Right hindlimb (tissue), 1 donor: ENCODE measurements at places on chromosomes 11 and 22.

GRCh38 chr11:727859-728748 lies 19.2 kb upstream of the TALDO1 start:
- peak; percentile 79 for DNase-seq

GRCh38 chr22:46176508-46177003 lies 26.2 kb downstream of the PPARA start:
- no peak for DNase-seq

DNA sequence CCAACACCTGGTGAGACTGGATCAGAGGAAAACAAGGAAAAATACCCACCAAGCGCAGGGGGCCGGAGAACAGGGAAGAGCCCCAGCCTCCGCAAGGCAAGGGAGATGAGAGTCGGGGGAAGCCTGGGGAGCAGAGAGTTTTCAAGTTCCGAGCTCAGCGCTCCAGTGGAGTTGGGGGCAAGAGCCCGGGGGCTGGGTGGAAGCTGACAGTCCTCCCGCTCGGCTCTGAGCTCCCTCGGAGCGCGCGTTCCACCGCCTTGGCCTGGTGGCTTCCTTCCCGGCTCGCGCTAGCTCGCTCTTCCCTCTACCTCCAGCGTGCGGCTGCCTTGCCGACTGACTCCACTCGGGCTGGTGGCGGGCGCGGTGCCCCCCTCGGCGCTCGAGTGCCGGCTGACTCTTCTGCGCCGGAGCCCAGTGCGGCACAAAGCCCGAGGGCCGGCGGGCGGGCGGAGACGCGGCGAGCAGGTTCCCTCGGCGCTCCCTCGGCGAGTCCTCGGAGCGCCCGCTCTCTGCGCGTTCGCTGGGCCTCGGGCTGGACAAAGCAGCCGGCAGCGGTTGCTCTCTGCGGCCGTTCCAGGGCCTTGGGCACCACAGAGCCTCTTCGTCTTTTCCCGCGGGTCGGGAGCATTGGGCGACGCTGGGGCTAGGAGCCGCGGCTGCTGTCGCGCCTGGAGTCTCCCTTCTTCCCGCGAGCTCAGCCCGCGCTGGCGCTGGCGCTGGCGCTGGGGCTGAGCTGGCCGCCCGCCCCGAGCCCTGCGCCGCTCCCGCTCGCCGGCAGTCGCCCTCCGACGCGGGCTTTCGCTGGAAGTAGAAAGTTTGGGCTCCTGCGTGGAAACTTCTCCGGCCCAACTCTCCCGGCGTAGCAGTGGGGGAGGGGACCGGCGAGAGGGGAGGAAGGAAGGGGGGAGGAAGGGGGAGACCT lies 1.0 kb downstream of the PAX6 start:
- DNase-seq: peak; percentile 65

- no peak for DNase-seq
These were observed 9.6 kb downstream of the CERK start for GRCh38 chr22:46728470-46728869.

DNA sequence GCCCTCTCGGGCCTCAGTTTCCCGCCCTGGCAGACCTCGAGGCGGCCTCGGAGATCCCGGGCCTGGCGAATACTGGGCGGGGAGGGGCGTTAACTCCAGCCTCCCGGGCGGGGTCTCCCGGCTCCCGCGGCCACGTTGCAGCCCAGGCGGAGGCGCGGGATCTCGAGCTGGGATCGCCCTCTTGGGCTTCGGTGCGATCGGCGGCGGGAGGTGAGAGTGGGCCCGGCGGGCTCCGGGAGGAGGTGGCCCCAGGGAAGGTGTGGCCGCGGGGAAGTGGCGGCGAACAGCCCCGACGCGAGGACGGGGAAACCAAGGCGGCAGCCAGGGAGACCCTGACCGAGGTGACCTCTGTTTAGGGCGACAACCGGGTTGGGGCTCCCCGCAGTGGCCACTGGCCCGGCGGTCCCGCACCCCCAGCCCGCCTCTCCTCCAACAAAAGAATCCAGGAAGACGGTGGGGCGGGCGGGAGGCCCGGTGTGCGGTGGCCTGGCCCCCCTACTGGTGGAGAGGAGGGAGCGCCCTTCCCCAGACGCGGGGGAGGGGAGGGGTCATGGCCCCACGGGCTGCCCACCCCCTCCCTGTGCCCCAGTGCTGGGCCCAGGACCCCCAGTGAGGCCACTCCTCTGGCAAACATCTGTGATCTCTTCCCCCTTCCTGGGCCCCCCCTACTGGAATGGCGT lies at the start of gene PHETA2:
PHETA2 (plus strand) TSS at position 117 of the 680 bp plus-strand sequence. CDS start 3,046 bp downstream, outside the sequence.
- DNase-seq: peak; percentile 80

DNA sequence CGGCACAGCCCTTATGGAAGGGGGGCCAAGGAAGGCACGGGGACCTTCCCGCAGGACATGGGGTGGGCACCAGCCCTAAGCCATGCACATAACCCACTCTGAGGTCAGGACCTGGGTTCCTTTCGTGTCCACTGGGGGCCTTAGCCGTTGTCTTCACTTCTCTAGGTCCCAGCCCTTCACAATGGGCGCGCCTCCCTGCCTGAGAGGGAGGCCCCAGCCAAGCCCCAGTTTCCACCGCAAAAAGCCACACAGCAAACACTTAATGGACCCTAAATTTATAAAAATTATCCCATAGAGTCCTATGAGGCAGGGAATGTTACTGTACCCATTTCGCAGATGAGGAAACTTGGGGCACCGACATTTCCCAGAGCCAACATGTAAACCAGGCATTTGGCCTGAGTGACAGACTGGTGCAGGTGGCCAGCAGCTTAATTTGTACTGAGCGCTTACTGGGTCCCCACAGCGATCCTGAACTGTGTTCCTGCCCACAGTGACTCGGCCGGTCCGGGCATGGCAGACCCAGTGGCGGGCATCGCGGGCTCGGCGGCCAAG lies 1.2 kb downstream of the GAS2L1 start:
- DNase-seq: peak; percentile 39

- no peak for DNase-seq
These were observed 1.1 kb upstream of the CLTCL1 start for GRCh38 chr22:19292458-19293230.

- DNase-seq: no peak
These were observed 111.7 kb downstream of the MYO18B start for GRCh38 chr22:25853501-25854284.

GRCh38 chr11:36417154-36417553 lies 92.9 kb downstream of the TRAF6 start:
- no peak for DNase-seq

- DNase-seq: no peak
These were observed 14.0 kb downstream of the GALNT18 start for GRCh38 chr11:11607772-11608171.

GRCh38 chr22:46064966-46065666 lies 85.2 kb upstream of the PPARA start:
- DNase-seq: peak; percentile 14

GRCh38 chr11:108224911-108225786 lies 2.3 kb downstream of the ATM start:
- DNase-seq: no peak

DNA sequence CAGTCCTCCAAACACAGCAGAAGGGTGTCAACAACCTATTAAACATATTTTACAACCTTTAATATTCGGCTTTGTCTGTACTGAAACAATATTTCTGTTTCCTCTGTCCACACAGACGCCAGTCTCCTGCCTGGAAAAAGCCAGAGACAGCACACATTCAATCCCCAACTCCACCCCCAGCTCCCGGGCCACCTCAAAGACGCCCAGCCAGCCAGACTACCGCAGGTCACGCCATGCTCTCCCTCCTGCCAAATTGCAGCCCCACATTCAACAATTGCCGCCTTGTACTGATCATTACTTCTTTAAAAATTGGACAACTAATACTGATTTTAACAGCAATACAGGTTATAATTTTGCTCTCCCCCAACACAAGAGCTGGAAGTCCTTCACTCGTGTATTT lies 1.2 kb downstream of the SERGEF start:
- no peak for DNase-seq

DNA sequence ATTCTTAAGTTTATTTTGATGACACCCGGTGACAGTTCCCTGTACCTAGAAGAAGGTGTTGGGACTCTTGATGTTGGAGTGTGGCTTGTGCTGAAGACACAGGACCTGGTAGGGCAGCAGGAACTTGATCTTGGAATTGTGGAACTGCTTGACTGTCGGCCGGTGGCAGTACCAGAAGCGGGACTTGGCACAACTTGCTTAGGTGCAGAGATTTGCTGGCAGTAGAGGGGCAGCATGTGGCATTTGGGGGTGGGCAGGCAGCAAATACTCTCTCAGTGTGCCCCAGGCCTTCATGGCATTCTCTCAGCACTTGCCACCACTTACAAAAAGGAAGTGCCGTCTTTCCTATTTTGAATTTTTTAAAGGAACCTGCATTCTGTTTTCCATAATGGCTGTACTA lies 3.6 kb downstream of the PEX26 start:
- no peak for DNase-seq

DNA sequence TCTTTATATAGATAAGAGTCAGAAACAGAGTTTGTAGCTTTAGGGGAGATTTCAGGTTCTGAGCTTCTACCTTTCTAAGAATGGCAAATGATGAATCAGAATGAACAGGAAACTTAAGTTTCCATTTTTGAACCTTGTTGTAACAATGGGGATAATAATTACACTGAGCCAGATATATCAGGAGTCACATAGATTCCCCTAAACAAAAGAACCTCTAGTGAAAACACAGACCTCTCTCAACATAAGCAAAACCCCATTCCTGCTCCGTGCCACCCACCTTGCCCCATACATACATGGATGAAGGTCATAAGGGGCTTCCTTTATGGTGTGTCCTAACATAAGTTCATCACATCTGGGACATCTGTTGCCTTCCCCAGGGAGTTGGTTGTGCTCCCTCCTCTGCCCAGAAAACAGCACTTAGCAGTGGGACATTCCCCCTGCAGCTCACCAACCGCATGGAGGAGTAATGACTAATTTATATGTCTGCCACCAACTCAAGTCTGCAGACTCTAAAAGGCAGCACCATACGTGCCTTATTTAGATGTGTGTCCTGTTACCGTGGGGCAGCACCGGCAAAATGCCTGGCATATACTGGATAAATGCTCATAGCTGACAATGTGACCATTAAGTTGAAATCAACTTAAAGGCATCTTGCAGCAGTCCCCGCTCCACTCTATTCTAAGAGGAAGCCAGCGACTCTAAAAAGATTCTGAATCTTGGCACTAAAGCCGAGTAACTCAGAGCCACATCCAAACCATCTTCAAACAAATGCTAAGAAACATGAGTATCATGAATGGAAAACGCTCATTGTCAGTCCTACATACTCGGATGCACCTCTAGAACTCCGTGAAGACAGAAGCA lies 8.0 kb downstream of the JAML start:
- DNase-seq: no peak

- DNase-seq: no peak
These were observed at the start of gene UPK3A for GRCh38 chr22:45284705-45285262. TSS of gene UPK3A (plus strand) at chr22:45284949. CDS start at chr22:45285014, 65 bp downstream.

- no peak for DNase-seq
These were observed 63.4 kb downstream of the NRXN2 start for GRCh38 chr11:64659417-64660144.

- no peak for DNase-seq
These were observed 43.0 kb downstream of the BTG4 start for GRCh38 chr11:111469200-111469599.

GRCh38 chr11:77506857-77507256 lies 33.0 kb upstream of the PAK1 start:
- DNase-seq: no peak

- no peak for DNase-seq
These were observed 33.7 kb downstream of the GNB1L start for GRCh38 chr22:19820880-19821522.

DNA sequence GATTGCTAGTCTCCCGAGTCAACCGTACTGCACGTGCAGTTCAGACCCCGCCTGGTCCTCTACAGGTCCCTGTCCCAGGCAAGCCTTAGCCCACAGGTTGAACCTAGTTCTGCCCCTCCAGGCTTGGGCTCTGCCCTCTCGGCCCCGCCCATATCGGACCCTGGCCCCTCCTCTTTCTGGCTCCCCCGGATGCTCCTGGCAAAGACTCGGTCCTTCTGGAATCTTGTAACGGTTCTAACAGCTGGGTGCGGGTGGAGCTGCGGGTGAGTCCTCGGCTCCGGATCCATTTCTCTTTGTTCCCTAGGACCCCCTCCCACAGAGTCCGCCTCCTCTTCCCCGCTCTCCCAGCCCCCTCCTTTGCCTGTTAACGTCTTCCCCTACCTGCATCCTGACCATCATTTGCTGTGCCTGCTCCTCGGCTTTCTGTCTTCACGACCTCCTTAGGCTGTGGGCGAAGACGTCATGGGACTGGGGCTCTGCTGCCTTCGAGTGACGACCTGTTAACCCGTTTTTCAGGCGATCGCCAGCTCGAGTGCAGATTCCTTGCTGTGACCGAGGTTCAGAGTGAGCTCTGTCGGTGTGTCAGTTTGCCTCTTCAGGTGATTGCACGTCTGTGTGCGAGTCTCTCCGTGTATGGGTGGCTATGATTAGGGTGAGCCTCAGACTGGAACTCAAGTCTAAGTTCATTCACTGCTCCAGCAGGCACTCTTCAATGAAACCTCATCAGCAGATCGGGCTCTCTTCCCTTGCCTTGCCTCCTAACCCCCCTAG lies at the start of gene DNHD1:
DNHD1 (plus strand) TSS at position 212 of the 771 bp plus-strand sequence. CDS start 936 bp downstream, outside the sequence.
- DNase-seq: peak; percentile 57

DNA sequence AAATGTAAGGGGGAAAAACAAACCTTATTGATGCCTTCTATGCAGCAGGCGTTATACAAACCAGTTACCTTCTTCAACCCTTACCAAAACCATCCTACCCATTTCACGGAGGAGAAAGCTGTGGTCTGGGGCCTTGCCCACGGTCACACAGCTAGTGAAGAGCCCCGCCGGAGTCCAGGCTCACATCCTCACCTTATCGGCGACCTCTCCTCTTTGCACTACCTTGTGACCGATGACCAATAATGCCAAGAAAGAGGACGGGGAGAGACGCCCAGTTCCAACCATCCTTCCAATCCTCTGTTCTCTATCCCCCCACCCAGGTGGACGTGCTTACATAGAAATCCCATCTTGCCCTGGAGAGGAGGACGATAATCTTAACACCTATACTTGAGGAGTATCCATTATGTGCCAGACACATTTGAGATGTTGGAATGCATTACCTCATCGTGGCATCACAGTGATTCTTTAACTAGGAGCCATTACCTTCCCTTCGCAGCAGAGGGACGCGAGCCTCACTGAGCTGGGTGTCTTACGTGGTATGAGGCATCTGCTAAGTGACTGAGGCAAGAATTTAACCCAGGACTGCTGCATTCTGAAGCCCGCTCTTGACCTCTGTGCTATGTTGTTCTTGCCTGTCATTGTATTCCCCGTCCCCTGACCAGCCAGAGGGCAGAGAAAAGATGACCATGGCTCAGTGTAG lies 253.7 kb upstream of the B3GAT1 start:
- no peak for DNase-seq

GRCh38 chr11:58905011-58905720 lies 34.1 kb upstream of the GLYATL1 start:
- DNase-seq: peak; percentile 80

- DNase-seq: peak; percentile 67
These were observed 458.3 kb downstream of the METTL15 start for GRCh38 chr11:28566339-28567089.

DNA sequence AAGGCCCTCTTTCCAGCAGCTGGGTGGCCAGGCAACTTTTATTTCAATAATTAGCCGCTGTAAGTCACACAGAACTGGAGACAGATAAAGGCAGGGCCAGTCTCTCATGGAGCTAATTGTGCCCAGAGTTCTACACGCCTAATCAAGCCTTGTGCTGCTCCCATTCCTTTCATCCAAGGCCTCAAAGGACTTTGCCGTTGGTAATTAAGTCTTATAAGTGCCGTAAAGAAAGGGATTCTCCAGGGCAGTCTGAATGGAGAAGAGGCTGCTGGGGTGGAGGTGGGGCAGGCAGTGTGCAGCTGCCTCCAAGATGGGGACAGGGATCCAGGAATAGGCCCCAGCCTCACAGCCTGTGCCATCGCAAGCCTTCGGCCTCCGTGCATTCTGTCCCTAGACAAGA lies 357.9 kb downstream of the TENM4 start:
- DNase-seq: no peak
